CD4-positive, alpha-beta T cell (primary cell): ENCODE measurements at places on chromosomes 1 and 21.
A peak's percentile ranks its signal among the peaks of the same experiment; 100 is the strongest.

DNA sequence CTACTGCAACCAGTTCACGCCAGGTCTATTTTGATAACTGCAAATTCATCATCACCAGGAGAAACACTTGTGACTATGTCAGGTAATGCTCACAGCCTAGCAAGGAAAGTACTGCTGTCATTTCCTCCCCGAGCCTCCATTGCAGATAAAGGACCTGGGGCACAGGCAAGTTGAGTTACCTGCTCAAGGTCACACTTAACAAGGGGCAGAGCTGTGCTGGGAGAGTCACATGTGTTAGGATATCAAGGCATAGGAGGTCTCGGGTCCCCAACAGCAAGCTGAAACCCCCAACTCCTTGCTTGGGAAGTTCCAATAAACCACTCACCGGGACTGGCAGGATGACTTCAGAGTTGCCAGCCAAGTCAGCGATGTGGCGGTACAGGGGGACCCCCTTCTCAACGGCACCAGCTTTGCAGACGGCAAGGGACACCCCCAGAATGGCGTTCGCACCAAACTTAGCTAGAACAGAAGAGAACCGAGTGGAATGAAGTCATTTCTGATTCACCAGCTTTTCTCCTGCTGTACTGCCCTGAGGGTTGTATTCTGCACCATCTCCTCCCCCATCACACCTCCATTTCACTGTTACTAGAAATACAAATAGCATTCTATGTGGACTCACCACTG is 11.6 kb downstream of the ENO1 start:
- DNase-seq: no peak

GRCh38 chr1:119882132-119883049 is 13.9 kb downstream of the ADAM30 start:
- no peak for DNase-seq

DNA sequence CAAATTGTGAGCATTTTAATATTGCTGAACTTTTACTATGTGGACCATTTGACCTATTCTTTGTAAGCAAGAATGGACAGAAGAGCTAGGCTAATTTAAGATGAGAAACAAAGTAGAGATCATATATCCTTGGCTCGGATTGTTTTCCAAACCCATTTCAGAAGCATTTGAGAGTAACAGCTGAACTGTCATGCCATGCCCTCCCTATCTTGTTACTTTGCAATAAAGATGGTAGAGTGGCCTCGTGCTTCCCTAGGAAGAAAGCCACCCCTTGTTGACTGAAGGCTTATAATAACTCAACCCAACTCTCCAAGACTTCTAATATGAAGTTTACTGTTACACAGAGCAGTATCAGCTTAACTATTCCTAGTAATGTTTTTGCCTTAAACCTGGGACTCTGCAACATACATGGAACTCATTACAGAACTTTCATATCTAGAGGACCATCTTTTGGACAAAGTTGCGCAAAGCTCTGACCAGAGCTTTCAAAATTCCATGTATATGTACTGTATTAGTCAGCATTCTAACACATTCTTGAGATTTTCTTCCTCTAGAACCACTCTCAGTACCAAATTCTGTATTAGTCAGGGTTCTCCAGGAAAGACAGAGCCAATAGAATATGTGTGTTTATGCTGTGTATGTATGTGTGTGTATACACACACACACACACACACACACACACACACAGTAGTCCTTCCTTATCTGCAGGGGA is 68.7 kb downstream of the ADAMTS1 start:
- DNase-seq: no peak

DNA sequence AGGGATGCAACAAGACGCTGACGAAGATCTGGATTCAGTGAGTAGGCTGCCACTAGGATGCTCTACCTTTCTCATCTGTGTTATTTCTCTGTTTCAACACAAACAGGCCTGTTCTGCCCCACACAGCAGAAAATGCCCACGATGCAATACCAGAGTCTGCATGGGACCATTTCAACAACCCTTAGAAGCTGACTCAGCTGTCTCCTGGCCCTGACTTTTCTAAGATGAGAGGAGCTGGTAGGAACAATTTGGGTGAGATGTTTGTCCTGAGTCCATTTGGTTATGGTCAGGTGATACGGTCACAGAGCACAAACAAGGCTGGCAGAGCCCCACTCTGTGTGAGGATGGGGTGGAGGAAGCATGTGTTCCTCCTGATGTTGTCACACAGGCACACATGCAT is 11.5 kb upstream of the SLC2A1 start:
- no peak for DNase-seq

GRCh38 chr1:196366817-196367495 is 241.3 kb downstream of the KCNT2 start:
- no peak for DNase-seq

DNA sequence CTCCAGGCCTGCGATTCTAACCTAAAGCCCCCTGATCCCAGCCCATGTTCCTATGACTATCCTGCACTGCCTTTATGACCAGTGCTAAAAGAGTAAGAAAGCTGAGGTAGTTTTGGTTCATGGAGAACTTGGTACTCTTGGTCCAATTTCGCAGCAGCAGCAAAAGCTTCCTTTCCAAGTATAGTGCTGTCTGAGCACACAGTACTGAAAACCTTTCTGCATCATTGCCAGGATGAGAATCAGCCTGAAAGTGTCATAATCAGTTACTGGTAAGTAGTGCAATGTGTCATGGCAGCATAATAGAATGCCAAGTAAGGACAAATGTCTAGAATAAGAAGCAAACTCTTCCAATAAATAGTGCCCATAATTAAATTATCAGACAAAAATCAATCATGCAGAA is 889.6 kb upstream of the ADGRL4 start:
- no peak for DNase-seq

- DNase-seq: no peak
Observed at GRCh38 chr21:41819856-41820281, 53.0 kb upstream of the RIPK4 start.

DNA sequence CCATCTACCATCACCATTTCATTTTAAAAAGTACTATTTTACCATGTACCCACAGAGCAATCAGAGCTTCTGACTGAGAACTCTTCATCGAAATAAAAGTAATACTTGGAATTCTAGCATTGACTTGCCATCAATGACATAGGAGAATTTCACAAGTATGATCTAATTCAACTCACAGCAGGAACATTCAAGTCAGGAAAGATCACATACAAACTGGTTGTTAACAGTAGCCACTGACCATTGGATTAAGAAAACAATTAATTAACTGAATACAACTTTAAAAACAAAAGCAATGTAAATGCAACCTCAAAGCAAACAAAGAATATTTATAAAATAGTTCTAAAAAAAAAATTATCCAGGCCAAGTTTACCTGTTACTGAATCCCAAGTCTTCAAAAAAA is 18.8 kb downstream of the RNF115 start:
- DNase-seq: no peak

DNA sequence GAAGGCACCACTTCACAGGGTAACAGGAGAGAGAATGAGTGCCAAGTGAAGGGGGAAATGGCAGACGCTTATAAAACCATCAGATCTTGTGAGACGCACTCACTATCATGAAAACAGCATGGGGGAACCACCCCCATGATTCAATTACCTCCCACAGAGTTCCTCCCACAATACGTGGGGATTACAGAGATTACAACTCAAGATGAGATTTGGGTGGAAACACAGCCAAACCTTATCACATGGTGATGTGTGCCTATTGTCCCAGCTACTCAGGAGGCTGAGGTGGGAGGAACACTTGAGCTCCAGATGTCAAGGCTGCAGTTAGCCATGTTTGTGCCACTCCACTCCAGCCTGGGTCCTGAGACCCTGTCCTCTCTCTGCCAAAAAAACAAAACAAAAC is 56.0 kb upstream of the DSCAM start:
- no peak for DNase-seq

- DNase-seq: no peak
Observed at GRCh38 chr1:153985341-153985912, 712 bp downstream of the RAB13 start.

DNA sequence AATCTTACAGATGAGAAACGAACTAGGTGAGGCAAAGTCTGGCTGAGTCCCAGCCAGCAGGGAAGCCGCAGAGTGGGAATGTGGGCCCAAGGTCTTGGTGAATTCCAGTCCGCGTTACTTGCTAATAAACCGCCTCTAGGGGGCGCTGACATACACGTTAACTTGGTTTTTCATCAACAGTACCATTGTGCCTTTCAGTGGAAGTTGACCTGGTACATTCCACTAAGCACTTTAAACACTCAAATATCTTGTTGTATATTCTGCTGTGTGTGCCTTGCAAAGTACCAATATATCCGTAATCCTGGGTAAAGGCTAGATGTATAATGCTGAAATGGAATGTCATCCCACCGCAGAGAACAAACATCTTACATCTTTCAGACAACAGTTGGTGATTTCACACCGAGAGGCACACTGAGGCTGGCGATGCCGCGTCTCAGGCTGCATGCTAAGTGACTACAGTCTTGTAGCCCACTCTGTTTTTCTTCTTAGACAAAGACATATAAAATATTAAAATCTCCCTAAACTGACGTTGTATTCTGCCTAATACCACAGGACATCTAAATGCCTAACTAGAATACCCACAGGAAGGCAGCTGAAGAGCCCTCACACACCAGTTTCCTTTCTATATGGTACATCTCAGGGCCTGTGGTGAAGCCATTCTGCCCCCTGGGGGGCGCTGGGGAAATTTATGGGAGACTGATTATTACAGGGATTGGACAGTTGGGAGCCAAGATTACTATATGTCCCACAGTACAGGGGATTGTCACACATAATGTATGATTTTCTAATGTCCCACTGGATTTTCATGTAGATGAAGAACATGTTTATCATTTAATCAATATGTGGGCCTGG is 49.2 kb upstream of the C1orf198 start:
- peak; percentile 57 for DNase-seq

DNA sequence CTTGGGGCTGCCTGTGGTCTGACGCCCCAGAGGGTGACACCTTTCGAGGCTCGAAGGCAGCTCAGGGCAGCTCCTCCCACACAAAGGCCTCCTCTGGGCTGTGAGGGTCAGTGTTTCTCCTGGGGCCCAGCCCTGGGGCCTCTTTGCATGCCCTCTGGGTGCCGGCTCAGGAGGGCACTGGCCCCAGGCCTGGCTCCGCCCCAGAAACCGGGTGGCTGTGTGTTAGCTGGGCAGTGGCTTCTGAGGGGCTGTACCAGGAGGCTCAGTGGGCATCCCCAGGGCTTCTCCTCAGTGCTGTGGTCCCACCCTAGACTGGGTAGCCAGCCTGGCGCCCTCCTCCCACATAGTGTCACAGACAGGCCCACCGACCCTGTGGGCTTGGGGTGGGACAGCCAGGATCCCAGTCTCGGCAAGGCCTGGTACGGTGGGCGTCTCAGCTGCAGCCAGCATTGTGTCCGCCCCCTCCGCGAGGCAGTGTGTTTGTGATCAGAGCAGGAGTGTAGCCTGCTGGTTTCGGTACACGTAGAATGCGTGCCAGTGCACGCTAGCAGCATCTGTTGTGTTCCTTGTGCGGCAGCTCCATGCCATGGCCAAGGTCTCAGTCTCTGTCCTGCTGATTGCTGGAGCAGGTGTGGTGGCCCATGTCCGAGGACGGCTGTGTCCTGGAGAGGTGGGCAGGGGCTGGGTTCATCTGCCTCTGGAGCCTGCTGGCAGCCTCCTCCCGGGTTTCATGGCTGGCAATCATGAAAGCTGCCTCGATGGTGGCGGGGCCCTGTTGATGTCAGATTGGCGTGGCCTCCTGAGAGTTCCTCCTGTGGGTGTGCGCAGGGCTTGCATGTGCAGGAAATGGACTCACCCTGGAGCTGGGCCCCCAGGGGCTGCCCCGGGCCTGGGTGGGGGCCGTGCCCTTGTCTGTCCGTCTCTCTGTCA is 28.0 kb downstream of the RRP1 start:
- no peak for DNase-seq

DNA sequence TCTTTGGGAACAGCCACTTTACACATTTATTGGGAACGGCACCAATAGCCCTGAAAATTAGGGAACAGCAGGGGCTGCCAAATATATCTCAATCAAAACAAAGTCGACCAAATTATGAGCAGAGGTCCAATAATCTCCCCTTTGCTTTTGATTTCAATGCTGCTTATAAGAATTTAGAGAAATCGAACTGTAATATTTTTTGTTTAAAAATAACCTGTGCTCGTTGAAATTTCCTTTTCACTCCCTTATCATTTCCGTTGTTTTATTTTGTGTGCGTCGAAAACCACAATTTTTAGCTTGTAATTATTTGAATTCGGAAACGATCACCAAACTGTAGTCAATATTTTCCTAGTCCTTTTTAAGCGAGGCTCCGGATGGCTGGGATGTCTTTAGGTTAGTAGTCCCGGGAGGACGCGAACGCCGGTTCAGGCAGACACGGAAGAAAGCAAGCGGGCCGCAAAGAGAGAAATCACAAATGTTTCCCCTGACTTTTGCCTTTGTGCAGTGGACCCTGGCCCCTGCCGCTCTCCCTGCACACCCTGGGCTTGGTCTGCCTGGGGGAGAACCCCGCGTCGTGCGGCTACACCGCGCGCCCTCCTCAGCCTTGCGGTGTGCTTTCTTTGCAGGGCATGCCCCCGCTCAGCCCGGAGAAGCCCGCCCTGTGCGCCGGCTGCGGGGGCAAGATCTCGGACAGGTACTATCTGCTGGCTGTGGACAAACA is 2.3 kb downstream of the LHX9 start:
- no peak for DNase-seq

DNA sequence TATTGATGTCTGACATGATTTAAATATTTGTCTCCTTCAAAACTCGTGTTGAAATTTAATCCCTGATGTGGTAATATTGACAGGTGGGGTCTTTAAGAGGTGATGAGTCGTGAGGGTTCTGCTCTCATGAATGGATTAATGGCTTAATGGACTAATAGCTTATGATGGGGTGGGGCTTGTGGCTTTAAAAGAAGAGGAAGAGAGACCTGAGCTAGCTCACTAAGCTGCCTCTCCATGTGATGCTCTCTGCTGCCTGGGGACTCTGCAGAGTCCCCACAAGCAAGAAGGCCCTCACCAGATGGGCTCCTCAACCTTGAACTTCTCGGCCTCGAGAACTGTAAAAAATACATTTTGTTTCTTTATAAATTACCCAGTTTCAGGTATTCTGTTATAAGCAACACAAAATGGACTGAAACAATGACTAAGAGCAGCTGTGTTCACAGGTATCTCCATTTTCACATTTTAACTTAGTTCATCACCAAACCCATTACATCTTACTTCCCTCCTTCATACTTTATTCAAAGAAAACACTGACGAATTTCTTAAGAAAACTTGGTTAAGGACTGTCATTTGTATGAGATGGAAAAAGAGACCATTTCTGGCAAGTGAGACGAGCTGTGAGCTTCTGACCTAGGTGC is 12.1 kb upstream of the AIM2 start:
- no peak for DNase-seq

GRCh38 chr1:63316598-63316983 is 5.8 kb upstream of the FOXD3 start:
- no peak for DNase-seq

DNA sequence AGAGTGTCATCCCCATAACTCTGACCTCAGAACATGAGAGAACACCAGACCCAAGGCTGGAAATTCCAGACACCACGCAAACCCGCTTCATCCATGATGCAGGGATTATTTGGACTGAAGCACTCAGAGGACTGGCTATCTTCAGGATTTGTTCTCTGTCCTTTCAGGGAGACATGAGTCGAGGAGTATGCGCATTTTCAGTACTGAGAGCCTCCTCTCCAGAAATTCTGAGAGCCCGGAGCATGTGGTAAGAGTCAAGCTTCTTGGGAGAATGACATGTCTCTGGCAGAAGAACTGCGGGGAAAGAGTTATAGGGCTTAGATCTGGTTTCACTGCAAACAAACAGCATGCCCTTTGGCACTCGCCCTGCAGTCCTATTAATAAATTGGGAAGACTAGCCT is 6.9 kb downstream of the LAX1 start:
- no peak for DNase-seq
